ENCODE measurements at places on chromosomes 16 and 17.

- no peak for DNase-seq
Observed at GRCh38 chr16:59758848-59759247, 1024.7 kb upstream of the GOT2 start.

DNA sequence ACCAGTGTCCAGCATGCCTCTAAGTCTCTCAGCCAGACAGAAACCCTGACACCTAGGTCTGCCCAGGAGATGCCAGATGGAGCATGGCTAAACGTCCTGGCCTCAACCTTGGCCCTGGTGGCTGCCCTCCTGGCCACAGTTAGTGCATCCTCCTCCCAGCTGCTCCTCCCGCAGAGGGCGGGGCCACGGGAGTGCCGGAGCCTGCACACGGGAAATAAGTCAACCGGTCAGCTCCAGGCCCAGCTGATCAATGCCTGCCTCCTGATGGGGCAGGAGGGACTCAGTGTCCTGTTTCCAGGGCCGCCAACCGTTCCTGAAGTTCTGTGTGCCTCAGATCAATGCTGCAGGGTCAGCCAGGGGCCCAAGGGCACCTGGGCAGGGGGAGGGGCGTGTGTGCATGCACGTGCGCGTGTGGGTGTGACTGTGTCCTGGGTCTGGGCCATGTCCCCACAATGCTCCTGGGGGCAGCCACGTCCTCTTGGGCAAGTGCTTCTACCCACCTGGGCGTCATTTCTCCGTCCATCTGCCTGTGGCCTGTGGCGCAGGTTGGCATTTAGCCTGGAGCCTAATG lies 4.6 kb upstream of the KCNJ12 start:
- DNase-seq: no peak

DNA sequence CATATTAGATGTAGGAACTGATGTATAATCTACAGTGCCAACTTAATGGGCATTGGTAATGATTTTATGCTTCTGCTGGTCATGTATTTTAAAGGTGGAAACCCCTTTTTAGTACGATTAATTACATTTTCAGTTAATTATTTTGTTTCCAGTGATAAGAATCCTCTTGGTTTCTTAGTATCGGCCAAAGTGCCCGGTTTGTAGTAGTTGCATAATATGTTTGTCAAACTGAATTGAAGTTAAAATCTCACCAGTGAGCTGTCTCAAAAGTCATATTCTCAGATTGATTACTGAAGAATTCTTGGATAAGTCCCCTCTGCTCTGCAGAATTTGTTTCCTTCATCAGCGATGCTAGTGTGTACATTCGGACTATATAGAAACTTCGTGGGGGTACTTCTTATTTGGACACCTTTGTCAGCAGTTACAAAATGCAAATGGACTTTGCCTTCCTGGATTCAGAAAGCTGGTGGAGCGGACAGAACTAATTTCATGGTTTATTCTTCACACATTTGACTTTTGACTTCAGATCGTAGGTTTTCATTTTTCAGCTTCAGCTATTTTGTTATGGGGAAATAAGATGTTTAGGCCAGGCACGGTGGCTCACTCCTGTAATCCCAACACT lies 28.2 kb downstream of the SLC47A1 start:
- DNase-seq: no peak

DNA sequence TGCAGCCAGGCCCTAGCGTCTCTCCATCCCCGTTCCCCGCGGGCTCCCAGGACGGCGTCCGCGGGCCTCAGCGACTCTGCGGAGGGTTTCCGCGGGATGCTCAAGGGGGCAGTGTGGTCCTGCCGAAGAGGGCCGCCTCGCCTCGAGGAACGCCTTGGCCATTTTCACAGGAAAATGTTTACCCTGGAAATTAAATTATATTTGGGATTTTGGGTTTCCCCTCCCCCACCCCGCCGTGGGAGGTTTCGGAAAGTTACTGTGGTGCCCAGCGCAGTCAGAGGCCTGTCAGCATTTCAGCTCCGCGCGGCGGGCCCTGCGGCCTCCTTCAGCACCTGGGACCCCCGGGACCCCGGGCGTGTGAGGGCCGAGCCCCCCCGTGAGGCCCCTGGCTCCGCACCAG lies 94.5 kb downstream of the PCTP start:
- DNase-seq: peak; percentile 34

GRCh38 chr17:17849845-17850373 lies 13.1 kb upstream of the SREBF1 start:
- DNase-seq: peak; percentile 68

DNA sequence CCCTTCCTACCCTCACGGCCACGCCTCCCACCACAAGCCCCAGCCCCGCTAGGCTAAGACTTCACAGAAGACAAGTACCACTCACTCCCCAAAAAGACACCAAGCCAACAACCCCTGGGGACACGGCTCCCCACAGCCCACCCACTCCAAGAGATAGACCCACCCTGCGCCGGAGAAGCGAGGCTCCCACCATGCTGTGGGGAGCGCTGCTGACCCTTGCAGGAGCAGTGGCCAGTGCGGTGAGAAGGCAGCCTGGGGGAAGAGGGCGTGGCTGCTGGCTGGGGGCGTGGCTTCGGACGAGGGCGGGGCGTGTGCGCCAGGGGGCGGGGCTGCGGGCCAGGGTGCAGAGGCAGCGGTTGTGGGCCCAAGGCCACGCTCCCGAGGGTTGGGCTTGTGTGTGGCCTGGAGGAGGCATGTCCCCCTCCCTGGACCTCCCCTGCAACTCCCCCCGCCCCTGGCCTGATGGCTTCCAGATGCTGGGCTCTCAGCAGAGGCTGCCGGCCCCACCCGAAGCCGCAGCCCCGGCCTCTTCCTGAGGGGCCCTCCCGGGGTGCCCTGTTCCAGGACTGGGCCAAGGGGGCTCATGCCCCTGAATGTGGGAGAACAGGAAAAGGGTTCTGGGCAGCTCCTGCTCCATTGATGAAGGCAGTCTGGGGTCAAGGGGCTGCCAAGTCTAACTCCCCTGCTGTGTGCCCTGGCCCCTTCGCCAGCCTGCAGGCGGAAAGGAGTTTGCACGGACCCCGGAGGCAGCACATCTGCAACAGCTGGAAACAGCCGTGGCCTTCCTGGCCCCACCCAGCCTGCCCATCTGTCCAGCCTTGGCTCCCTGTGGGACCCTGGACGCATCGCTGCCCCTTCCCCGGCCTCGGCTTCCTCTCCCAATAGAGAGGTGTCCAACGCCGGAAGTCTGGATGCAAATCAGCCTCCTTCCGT lies 9.1 kb downstream of the TFAP4 start:
- peak; percentile 94 for DNase-seq

GRCh38 chr16:19691161-19691711 lies 26.8 kb downstream of the KNOP1 start:
- DNase-seq: peak; percentile 38

- DNase-seq: no peak
Observed at GRCh38 chr16:3030222-3031212, 6.2 kb downstream of the BICDL2 start.

GRCh38 chr17:11406716-11407115 lies 165.7 kb downstream of the SHISA6 start:
- no peak for DNase-seq

DNA sequence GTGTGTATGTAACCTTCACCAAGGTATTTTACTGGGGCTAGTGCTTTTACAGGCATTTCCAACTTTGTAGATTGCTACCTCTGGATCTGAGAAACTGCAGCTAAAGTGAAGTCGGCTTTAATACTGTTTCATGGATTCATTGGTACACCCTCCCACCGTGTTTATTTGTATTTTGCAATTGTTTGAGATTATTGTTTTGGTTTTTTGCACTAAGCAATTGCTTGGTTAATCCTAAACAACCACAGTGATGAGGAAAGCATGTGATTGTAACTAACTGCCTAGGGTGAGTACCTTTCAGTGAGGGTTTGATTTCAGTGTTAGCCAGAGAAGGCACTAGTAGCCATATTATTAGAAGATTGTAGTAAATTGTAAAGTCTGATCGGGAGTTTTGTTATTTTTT lies 3.3 kb downstream of the LUC7L3 start:
- DNase-seq: peak; percentile 21

GRCh38 chr17:31645351-31645750 lies 213.7 kb downstream of the COPRS start:
- DNase-seq: no peak

- DNase-seq: peak; percentile 61
Observed at GRCh38 chr17:37182786-37183465, 192.9 kb upstream of the C17orf78 start.

GRCh38 chr17:80724775-80725266 lies 180.2 kb downstream of the RPTOR start:
- DNase-seq: peak; percentile 83

GRCh38 chr17:51572115-51572514 lies 311.8 kb downstream of the UTP18 start:
- DNase-seq: no peak

Data from mesenchymal stem cell (in vitro differentiated cells and primary cell).